Suprapubic skin (tissue), 4 donors: ENCODE measurements at places on chromosomes 12 and 14. TPM values are rescaled to one million over a fixed set of nuclear protein-coding genes. Genes with fewer than 3 reads are reported as not detected.

Gene TMCC3
- total RNA-seq = 11.2 TPM

Gene ADAMTS20
- total RNA-seq = not detected

Gene ZCCHC8
- 21.5 TPM for total RNA-seq

Gene ABCC9
- 7.8 TPM for total RNA-seq

Gene SLC6A13
- total RNA-seq = not detected

Gene BBS10
- total RNA-seq = 11.1 TPM
